ENCODE measurements at places on chromosomes 6 and 20. TPM values are rescaled to one million over a fixed set of nuclear protein-coding genes. Genes with fewer than 3 reads are reported as not detected.
A peak's percentile ranks its signal among the peaks of the same experiment; 100 is the strongest.

DNA sequence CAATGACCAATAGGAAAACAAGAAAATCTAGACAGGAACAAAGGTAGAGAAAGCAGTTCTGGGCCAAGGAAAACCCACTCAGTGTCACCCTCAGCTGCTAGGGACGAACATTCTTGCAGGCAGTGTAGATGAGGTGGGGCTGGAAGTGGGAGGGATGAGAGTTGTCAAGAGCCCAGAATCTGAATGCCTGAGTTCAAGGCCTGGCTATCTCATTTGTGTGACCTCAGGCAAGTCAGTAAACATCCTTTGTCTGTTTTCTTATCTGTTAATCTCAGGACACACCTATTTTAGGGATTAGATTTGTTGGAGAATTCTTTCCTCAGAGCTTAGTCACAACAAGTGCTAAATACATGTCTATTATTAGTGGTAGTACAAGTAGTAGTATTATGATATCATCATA, 50.9 kb upstream of the KIF16B start:
- DNase-seq, result no peak

DNA sequence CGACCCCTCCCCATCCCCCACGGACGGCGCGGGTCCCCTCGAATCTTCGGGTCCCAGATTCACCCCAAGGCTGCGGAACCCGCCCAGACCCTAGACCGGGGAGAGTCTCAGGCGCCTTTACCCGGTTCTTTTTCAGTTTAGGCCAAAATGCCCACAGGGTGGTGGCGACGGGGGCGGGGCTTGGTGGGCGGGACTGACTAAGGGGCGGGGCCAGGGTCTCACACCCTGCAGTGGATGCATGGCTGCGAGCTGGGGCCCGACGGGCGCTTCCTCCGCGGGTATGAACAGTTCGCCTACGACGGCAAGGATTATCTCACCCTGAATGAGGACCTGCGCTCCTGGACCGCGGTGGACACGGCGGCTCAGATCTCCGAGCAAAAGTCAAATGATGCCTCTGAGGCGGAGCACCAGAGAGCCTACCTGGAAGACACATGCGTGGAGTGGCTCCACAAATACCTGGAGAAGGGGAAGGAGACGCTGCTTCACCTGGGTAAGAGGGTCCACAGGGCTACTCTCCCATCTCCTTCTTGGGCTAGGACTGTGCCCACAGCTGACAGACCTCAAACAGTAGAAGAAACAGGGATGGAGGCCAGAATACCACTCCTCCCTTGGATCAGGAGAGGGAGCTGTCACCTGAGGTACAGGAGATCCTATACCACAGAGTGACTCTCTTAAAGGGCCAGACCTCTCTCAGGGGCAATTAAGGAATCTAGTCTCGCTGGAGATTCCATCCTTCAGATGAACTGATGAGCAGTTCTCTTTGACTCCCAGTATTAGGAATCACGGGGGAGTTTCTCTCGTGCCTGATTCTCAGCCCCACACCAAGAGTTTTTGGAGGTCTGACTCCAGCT, 942 bp downstream of the HLA-E start:
- DNase-seq, result peak; percentile 93

DNA sequence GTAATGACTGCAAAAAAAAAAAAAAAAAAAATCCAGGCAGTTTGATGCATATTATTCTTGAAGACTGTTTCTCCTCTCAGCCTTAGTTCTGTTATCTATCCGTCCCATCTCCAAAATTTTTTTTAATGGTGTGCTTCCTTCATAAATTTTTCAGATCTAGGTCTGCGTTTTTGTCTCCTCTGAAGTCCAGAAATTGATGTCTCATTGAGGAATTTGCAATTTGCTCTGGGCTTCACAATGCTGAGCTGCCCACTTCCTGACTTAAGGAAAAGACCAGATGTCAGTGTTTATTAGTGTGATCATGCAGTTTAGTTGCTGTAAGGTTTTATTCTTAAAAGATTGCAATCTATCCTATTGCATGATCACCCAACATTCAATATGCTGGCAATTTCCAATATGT, 297.6 kb downstream of the ZNF217 start:
- no peak for DNase-seq

DNA sequence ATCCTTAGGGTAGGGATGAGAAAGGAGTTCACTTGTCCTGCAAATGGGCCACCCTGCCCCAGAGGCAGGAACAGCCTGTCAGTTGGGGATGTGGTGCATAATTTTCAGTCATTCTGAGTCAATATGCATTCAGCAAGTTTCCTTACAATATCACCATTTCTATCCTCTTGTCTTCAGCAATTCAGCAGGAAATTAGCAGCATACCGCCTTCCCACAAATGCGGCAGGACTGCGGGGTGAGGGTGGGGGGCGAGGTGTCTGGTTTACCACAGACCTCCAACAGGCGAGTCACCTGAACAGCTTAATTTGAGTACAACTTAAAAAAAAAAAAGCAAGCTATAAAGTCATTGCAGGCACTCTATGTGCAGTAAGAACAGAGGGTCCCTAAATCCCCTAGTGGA, 126.8 kb downstream of the MAP3K7 start:
- no peak for DNase-seq

GRCh38 chr6:20246125-20246524, 33.9 kb upstream of the MBOAT1 start:
- DNase-seq, result no peak

DNA sequence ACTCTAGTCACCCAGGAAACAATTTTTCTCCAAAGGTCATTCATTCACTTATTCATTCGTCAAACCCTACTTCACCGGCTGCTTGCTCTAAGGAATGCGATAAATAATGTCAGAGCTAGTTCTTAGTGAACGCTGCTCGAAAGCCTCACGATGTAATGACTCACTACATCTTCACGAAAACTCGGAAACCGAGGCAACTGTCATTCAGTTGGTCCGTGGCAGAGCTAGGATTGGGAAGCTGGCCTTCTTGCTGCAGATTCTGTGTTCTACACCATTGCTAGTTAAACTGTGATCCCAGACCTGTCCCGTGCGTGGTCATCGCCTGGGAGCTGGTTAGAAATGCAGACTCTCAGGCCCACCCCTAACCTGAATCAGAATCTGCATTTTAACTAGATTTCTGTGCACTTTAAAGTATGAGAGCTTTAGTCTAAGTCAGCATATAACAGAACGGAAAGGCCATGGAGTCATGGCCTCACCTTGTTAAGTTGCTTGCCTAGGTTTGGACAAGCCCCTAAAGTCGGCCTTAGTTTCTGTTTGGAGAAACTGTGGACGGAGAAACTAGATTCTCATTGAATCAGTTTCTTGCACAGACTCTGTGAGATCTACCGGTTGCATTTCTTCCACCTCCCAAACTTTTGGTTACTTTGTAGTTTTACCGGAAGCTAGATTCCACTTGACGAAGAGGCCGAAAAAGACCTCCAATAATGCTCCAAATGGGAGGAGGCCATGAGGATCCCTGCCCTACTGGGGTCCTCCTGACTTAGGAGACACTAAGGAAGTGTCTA, 651 bp upstream of the CCND3 start:
- no peak for DNase-seq

GRCh38 chr6:95959261-95959660, 56.5 kb upstream of the FUT9 start:
- DNase-seq, result no peak

DNA sequence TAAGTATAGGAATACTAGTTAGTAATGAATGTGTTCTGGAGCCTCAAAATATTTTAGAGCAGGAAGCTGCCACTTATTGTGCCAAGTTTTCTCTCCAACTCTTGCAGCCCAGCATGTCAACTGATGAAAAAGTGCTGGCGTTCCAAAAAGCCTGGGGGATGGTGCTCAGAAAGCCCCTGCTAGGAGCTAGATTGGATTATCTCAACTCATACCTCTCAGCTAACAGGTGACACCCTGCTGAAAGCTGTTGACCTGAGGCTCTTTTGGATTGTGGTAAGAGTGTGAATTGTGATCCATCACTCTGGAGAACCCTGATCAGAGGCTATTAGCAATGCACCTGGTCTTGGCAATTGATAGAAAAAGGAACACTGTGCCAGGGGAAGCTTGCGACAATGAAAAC, 580.4 kb downstream of the EYS start:
- no peak for DNase-seq

DNA sequence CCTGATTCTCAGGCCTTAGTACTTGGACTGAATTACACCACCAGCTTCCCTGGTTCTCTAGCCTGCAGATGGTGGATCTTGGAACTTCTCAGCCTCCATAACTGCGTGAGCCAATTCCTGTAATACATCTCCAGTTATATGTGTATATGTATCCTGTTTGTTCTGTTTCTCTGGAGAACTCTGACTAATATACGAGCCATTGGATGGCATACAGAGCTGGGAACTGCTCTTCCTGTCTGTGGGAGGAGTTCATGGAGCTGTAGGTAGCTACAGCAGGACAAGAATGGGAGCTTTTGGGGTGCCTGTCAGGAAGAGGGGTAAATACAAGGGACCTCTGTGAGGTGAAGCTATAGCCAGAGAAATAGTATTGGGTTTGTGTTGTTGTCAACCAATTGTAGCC, 41.2 kb downstream of the TMEM14A start:
- DNase-seq, result no peak

DNA sequence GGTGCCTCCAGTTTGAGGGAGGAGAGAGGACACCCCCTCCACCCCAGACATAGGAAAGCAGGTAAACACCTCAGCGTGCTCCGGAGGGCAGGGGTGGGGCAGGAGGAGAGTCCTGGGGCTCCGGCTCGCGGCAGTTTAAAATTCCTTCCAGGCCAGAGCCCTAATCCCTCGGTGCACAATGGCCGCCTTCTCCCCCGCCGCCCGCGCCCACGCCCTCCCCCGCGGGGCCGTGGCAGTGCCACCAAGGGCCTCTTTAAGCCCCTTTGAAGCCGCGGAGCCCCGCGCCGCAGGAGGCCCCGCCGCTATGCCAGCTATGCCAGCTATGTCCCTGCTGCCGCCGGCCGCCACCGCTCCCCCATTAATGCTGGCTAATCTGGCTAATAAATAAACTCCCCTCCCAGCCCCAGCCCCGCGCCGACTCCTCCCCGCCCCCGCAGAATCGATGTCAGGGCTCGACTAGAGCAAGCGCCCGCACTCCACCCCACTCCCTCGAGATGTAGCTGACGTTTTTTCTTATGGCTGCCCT, 125.1 kb downstream of the MRPL14 start:
- DNase-seq, result no peak

The DUSP15 gene
- 0.77 TPM for total RNA-seq

The ULBP2 gene
- total RNA-seq, result 0.96 TPM

The RNF39 gene
- not detected for total RNA-seq

The SYNDIG1 gene
- total RNA-seq, result 0.77 TPM
